ENCODE measurements at places on chromosomes 12 and 14. TPM values are rescaled to one million over a fixed set of nuclear protein-coding genes. Genes with fewer than 3 reads are reported as not detected.

MDGA2 gene
- total RNA-seq, result not detected

- DNase-seq, result no peak
These were observed 38.4 kb upstream of the DDX11 start for GRCh38 chr12:31035226-31035625.

DNA sequence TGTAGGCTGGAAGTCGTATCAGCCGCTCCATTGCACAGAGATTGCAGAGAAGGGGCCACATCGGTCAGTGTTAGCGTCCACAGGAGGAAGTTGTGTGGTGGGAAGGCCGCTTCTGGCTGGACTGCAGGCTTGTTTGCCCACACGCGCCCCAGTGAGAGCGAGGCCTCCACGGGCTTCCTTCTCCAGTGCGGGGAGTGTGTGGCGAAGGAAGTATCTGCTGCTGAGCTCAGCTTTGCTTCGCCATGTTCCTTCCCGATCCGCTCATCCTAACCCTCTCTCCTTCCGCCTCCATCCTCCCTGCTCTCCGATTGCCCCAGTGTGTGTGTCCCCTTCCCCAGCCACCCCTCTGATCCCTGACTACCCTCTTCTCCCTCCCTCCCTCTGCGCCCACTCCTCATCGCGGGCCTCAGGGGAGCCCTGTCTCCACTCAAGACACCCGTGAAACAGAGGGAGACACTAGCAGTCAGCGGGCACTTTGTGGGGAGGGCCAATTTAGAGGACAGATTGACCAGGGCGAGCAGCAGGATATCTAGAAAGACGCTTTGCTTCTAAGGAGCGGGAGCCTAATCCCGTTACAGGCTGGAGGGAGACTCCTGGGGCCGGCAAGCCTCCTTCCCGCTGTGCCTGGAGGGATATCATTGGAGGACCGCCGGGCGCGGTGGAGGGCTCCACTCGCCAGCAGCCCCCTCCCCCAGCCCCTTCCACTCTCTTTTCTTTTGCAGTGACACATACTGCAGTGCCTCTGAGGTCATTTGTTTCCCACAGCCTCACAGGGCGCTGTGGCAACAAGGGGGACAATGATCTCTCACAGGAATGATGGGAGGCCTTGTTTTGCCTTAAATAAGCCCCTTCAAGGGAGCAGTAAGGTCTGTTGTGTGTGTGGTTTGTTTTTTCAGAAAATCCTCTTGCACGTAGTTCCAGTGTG, 428.8 kb downstream of the ZFP36L1 start:
- DNase-seq, result peak; percentile 67

DNA sequence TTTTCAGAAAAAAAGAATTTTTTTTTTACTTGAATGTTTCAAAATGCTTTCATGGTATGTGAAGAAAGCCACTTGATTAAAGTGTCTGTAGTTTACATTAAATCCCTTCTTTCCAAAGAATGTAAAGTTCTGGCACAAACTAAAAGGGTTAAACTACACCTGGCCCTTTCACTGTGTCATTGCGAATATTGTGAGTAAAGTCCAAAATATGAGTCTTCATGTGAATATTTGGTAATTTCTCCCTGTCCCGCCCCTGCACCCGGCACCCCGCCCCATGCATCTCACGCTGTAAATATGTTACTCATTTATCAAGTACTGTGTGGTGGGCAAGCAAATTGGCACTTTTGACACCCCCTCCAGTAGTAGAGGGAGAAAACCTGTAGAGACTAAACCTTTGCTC, 274.7 kb downstream of the TTC6 start:
- DNase-seq, result no peak

DNA sequence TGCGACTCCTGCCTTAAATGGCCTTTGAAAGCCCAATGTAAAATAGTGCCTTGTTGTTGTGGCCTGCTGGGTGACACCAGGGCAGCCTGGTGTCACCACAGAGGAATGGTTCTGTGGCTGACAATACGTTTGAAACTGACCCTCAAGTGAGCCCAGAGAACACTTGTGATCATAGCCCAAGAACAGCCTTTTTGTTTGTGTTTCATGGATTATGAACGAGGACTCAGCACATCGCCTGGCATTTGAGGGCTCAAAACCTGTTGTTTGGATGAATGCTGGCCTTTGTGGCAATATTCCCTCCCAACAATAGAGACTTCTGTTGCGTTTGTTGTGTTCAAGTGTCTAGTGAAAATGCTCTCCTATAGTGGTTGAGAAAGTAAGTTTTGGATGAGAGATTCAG, 48.5 kb downstream of the TSPAN9 start:
- DNase-seq, result no peak

CYP46A1 gene
- 0.50 TPM for total RNA-seq

PPP1R1A gene
- total RNA-seq, result 93.7 TPM

DNA sequence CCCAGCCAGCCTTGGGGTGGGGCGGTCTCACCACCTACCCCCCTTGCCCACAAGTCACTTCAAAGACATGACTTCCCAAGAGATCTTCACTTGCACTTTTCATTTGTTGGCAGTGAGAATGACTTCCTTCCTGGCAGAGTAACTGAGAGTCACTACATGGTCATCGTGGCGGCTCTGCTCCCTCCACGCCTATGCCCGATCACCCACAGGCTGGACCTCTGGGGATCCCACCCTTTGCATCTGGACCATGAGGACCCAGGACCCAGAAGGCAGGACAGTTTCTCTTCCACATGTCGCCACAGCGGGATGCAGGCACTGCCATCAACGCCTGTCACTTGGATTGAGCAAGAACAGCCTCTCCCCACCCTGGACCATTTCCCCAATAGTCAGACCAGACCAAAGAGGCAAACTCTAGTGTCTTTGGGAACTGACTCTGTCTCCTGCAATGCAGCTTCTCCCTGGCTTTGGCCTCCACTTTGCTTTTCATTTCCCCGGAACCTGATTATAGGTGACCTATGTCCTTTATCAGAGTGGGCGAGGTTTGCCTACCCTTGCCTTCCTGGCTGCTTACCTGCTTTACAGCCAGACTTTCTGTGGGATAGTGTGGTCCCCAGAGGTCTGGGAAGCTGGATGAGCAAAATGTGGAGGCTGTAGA, 3.6 kb downstream of the VDR start:
- no peak for DNase-seq

PTPN6 gene
- total RNA-seq, result 5.1 TPM

DNA sequence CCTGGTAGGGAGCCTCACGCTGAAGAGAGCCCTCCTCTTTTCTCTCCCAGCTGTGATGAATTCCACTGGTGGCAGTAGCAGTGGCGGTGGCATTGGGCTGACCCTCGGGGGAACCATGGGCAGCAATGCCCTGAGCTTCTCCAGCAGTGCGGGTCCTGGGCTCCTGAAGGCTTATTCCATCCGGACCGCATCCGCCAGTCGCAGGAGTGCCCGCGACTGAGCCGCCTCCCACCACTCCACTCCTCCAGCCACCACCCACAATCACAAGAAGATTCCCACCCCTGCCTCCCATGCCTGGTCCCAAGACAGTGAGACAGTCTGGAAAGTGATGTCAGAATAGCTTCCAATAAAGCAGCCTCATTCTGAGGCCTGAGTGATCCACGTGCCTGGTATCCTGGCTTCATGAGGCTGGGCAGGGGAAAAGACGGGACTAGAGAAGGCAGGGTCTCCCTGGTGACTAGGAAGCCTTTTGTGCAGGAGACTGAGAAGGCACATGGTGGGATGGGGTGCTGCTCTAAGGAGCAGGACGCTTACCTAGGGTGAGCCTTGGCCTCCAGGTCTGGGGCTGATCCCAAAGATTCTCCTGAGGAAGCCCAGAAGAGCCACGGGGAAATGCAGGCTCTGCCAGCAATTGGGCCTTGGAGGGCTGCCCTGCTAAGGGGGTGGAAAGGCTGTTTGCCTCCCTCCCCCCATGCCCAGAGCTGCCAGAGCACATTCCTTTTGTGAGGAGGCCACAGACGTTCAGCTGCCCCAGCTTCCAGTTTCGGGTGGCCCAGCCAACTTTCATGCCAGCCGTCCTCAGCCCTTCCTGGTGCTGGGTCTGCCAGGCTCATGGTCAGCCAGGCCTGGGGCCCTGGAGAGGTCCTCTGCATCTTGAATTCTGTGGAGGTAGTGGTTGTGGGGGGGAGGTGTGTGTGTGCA, 15.8 kb downstream of the KRT7 start:
- DNase-seq, result peak; percentile 77

GRCh38 chr14:59919570-59920377, at the start of gene LRRC9:
LRRC9 (plus strand) TSS chr14:59920144.
- peak; percentile 9 for DNase-seq

DNA sequence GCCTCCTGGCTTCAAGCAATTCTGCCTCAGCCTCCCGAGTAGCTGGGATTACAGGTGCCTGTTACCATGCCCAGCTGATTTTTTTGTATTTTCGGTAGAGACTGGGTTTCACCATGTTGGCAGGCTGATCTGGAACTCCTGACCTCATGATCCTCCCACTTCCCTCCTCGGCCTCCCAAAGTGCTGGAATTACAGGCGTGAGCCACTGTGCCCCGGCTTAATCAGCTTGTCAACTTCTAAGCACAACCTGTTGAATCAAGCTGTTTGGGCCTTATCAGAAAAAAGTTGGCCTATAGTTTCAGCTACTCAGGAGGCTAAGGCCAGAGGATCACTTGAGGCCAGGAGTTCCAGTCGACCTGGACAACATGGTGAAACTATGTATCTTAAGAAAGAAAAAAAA, 7.9 kb downstream of the MARK3 start:
- no peak for DNase-seq

SLCO1B1 gene
- total RNA-seq, result not detected

GRCh38 chr14:78048120-78048519, 122.1 kb upstream of the NRXN3 start:
- no peak for DNase-seq

C12orf54 gene
- total RNA-seq, result not detected
